ENCODE measurements at places on chromosomes 4 and X. TPM values are rescaled to one million over a fixed set of nuclear protein-coding genes. Genes with fewer than 3 reads are reported as not detected.

The FAM156A gene
- total RNA-seq = 20.6 TPM

The USP38 gene
- total RNA-seq = 7.3 TPM

The GABRG1 gene
- not detected for total RNA-seq

The SYP gene
- 3.2 TPM for total RNA-seq

The MND1 gene
- total RNA-seq = 18.7 TPM

The GRIA3 gene
- not detected for total RNA-seq

The FDCSP gene
- total RNA-seq = not detected

The STX18 gene
- 23.1 TPM for total RNA-seq

The NPY1R gene
- not detected for total RNA-seq

The TREX2 gene
- total RNA-seq = 1.6 TPM

The UGT8 gene
- total RNA-seq = 0.10 TPM

The VCX3B gene
- not detected for total RNA-seq

The CLDN2 gene
- 8.3 TPM for total RNA-seq

The CXorf65 gene
- not detected for total RNA-seq

The MAGED4B gene
- total RNA-seq = 10.0 TPM

The CENPI gene
- total RNA-seq = 15.7 TPM

The MAGEB10 gene
- total RNA-seq = not detected

The FIP1L1 gene
- 30.8 TPM for total RNA-seq

The MAGEC2 gene
- total RNA-seq = not detected

The PTCHD1 gene
- not detected for total RNA-seq

The SEC24D gene
- total RNA-seq = 12.2 TPM

The FOXP3 gene
- 0.11 TPM for total RNA-seq

The METTL14 gene
- 18.4 TPM for total RNA-seq

The MAGEA2 gene
- total RNA-seq = not detected

The CTSO gene
- total RNA-seq = 0.89 TPM

The UCHL1 gene
- 837 TPM for total RNA-seq

The PRRG3 gene
- not detected for total RNA-seq

The ING2 gene
- 9.8 TPM for total RNA-seq

The VSIG4 gene
- not detected for total RNA-seq

The SERTM2 gene
- total RNA-seq = not detected

The LRBA gene
- total RNA-seq = 8.0 TPM

The CTAG1A gene
- not detected for total RNA-seq

The KIAA1210 gene
- total RNA-seq = not detected

The SYTL4 gene
- 2.3 TPM for total RNA-seq

The STK32B gene
- 15.9 TPM for total RNA-seq

The POLR2B gene
- total RNA-seq = 75.2 TPM

The TKTL1 gene
- total RNA-seq = 0.13 TPM

Measured in A549 treated with dexamethasone at 1 μM for 4 hours (cell line).